ENCODE measurements at places on chromosomes 1 and 21.

DNA sequence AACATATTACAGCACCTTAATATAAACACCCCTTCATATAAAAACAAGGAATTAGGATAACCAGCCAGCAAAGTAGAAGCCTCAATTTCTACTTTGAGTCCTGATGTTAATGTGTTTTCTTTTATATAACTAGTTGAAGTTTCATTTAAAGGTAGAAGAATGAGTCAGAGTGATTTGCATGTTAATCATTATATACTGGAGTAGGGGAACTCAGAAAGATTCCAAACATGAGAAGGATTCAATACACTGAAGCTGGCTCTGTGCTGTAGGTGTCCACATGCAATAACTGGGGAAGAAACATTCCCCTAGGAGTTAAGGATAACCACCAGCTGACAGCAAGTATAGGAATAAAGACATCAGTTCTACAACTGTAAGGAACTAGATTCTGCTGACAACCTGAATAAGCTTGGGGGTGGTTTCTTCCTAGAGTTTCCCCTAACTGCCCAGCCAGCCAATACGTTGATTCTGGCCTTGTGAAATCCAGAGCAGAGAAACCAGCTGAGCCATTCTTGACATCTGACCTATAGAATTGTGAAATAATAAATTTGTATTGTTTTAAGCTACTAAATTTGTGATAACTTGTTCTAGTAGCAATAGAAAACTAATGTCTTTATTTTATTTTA lies 33.4 kb upstream of the RNPC3 start:
- DNase-seq: no peak

DNA sequence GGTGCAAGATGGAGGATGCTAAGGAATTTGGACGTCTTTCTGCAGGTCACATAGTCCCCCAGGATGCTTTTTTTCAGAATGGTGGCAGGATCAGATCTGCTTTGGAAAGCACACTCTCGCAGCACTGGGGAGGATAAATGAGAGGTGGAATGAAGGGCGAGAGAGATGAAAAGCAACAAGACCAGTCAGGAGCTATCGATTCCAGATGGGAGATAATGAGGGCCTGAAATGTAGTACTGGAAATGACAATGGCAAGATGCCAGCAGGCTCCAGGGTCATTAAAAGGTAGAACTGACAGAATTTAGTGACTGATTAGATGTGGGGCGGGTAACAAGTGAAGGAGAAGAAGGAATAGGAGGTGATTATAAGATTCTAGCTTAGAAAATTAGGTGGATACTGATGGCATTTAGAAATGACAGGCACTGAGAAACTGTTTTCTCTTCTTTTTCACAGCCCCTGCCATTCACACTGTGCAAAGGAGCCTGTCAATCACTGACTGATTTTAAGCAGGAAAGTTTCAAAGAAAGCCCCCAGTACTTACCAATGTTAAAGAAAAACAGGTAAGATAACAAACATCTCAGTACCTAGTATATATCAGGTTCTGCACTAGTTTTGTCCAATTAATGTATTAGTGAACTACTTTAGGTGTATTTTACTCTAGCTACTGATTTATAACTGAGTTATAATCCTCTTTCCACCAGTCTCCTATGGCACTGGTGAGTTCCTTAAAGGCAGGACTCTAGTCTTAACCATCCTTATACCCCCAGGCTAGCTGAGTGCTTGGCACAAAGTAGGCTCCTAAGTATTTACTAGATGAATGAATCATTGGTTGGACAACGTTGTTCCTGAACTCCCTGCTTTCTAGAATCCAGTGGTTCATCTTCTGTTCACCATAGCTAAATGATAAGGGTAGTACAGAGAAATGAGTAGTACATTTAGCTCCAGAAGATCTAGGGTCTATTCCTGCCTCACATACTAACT lies 9.2 kb downstream of the PIGM start:
- DNase-seq: no peak

DNA sequence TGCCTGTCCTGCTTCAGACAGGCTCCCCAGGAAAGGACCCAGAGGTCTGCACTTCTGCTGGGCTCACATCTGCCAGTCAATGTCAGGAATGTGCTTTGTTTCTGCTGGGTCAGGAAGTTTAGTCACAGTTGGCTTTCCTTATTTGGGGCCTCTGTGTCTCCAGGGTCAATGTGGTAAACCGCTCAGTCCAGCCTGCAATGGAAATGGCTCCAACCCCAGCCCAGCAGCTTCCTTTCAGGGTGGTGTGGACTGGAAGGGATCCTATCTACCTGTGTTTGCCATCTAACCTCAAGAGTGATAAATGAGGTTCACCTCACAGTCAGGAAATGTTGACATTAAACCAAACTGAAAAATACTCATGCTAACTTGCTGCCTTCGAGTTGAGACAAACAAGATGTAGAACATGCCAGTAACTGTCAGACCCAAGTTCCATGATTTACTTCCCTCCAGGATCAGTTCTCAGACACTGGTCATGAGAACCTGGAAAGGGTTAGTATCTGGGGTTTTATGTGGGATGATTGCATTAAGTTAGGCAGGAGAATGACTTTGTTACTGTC lies 20.3 kb downstream of the ENO1 start:
- DNase-seq: no peak

DNA sequence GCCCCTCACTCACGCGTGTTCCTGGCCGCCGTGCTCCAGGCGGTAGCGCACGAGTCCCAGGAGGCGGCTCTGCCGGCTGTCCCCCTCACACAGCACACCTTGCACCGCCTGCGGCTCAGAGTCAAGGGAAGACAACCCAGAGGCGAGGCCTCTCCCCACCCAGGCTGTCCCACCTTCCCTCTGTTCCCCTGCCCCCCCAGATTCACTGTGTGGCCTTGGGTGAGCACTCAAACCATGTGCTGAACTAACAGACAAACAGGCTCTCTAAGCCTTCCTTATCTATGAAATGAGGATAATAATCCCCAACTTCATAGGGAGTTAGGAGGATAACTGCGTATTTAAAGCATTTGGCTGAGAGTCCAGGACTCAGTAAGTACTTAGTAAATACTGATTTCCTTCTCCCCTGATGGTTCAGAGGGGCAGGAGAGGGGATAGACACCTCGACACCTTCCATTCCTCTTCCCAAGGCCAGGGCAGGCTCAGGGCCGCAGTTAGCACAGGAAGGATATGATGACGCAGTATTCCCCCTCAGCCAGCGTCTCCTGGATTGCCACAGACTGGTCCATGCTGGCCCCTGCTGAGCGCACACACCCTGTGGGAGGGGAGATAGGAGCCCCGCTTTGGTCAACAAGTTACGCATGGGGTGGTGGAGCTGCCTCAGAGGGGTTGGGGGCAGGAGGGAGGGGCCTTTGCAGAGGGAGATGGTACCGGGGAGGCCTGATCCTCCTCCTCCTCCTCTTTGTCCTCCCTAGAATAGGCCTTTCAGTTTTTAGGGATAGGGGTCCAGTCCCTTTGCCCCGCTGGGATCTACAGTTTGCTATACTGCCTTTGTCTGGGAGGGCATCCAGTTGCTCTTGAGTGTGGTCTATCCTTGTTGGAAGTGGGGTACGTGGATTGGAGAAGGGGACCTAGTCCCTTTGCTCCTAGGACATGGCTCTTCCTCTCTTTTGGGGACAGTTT lies 830 bp downstream of the INPP5B start:
- no peak for DNase-seq

GRCh38 chr1:244804841-244805240 lies 30.6 kb upstream of the COX20 start:
- DNase-seq: no peak

DNA sequence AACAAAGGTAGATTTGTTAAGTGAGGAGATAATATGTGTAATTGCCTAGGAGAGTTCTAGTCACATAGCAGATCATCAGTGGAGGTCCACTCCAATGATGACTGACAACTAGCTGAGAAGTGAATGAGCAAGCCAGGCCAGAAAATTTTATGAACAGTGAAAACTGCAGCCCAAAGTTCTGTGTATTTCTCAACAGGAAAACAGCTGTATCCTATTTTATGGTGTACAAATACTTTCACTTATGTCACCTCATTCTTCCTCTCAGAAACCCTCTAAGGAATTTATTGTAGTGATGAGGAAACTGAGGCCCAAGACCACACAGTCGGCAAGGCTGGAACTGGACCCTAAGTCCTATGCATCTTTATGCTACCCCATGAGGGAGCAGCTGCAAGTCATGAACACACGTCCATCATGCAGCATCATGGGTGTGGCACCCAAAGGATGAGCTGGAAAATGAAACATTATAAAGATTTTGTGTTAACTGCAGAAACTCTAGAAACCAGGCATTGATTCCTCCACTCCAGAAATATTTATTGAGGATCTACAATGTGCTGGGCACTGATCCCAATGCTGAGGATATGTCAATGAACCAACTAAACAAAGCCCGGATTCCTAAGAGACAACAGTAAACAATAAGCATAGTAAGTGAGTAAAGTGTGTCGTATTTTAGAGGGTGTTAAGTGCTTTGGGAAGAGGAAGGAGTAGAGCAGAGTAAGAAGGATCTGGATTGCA lies 99.5 kb upstream of the DUSP10 start:
- no peak for DNase-seq

DNA sequence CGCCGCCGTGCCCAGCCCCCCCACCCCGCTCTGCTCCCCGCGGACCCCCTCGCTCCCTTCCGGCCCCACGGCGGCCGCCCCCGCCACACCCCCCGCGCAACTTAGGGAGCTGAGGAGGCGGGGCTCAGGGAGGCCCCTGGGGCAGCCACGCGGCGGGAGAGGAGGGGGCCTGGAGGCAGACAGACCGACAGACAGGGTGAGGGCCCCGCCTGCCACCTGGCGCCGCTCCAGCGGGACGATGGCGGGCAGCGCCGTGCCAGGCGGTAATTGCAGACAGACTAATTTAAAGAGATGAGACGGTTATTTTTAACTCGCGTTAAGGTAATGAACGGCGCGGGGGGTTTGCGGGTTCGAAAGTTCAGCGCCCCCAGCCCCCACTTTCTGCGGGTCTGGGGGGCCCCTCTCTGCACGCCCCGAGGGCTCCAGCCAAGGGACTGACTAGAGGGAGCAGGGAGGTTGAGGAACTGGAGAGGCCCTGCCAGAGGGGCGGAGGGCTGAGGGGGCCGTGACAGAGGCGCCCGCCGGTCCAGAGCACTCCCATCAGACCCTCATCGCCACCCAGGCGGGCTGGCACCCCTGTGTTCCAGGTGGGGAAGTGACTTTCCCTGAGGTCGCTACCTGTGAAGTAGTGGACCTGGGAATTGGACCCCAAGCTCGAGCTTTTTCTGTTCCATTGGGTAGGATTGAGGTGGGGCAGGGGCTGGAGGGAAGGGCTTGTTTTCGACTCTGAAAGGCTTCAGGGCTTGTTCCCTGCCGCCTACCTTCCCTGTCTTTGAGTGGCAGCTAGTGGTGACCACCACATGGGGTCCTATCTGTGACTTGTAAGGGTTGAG lies 5.4 kb downstream of the FOXO6 start:
- DNase-seq: no peak

DNA sequence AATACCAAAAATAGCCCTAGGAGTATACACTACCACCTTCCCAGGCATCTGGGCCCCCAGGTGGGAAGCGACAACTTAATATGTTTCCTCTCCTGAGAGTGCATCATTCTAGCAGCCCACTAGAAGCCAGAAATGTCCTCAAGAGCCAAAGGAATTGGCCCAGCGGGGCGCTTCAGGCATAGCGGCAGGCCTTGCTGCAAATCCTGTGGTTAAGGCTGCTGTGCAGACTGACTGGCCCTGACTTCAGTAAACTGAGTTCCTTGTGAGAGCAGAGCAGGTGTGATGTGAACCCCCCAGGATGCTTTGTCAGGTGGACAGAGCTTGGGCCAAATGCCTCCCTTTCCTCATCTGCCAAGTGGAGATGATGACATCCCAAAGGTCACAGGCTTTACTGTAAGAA lies 29.7 kb upstream of the LDLRAP1 start:
- no peak for DNase-seq

- DNase-seq: no peak
These were observed 14.8 kb upstream of the WASF2 start for GRCh38 chr1:27504588-27505419.

DNA sequence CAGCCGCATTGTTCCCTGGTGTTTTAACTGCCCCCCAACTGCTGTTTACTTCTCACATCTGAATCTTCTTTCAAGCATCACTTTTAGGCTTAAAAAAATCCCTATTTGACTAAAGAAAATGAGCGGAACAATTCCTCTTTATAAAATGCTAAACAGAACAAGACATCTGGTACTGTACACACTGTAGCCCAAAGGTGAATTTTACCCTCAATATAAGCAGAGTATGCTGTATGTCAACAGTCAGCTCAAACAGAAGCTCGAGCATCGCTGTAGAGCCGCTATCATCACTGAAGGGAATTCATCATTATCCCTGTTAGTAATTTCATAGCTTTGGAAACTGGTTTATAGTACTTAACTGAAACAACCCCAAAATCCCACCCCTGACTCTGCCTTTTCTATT lies 85.3 kb downstream of the LRRC8D start:
- no peak for DNase-seq

- no peak for DNase-seq
These were observed at the start of gene KCTD3 for GRCh38 chr1:215566556-215567490. Gene KCTD3 (plus strand): TSS chr1:215567304. CDS start chr1:215567686, 382 bp downstream.

- DNase-seq: no peak
These were observed 175.7 kb downstream of the ST6GALNAC3 start for GRCh38 chr1:76250271-76250670.

DNA sequence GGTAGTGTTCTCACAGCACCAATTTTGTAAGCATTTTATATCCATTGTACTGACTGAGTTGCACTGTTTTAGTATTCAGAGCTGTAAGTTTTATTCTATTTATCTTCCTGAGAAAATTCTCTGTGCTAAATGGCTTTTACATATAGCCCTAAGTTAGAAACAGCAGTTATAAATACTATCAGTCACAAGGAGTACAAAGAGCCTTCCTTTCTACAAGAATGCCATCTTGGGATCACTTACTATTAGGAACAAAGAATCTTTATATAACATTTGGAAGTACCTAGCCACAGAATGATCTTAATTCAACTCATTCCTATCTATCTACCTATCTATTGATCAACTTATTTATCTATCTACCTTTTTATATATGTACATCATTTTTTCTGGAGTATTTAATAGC lies 423.9 kb upstream of the RGS18 start:
- DNase-seq: no peak

GRCh38 chr21:35135481-35135880 lies 86.4 kb upstream of the RUNX1 start:
- no peak for DNase-seq

DNA sequence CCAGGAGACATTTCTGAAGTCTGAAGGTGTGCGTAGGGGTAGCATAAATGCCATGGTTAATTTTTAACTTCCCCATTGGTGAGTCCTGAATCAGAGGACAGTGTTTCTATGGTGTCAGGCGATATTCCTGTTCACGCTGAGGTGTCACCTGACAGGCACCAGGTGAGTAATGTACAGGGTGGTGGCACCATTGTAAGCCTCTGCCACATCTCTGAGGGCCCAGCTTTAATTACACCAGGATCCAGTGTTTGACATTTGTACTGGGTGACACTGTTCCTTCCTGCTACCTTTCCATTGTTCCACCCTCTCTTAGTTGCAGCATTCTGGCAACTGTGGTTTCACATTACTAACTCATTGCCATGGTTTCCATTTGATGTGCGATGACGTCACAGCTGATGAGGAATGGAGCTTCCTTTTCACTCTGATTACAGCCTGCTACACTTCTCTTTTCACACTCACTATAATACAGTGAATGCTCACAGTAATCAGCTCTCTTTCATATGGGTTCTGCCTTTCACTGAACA lies 40.6 kb upstream of the MARK1 start:
- DNase-seq: no peak

Measured in activated naive CD8-positive, alpha-beta T cell treated with anti-CD3 and anti-CD28 coated beads, Interleukin-2, amount 50 U/mL, for 16 hours (primary cell).